ENCODE measurements at places on chromosomes 4 and X.

GRCh38 chr4:142248946-142249345, 597.2 kb downstream of the INPP4B start:
- DNase-seq = no peak

- no peak for DNase-seq
These were observed 1651.9 kb downstream of the C4orf33 start for GRCh38 chr4:130747842-130748241.

GRCh38 chr4:80199947-80200346, 2.6 kb downstream of the PRDM8 start:
- no peak for DNase-seq

GRCh38 chrX:82648062-82648461, 860.0 kb upstream of the POU3F4 start:
- no peak for DNase-seq

- DNase-seq = no peak
These were observed 142.2 kb downstream of the SOWAHB start for GRCh38 chr4:76755756-76756155.

GRCh38 chrX:7852166-7852565, 9.2 kb downstream of the VCX start:
- DNase-seq = no peak

DNA sequence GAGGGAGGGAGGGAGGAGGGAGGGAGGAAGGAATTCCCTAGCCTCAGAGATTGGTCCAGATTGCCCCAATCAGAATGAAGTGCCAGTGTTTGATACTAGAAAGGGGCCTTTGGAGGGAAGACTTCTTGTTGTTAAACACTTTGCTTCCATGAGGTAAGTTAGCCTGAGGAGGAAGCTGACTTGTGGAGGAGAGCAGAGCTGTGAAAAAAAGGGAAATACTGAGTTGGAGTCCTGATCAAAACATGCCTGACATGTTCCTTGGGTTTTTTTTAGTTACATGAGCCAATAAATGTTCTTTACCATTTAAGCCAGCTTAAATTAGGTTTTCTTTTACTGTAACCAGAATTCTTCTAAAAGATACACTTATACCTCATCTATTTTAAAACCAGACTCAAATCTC, 57.6 kb downstream of the GSX2 start:
- DNase-seq = no peak
